ENCODE measurements at places on chromosomes 2 and 18. TPM values are rescaled to one million over a fixed set of nuclear protein-coding genes. Genes with fewer than 3 reads are reported as not detected.

The SERPINB12 gene
- total RNA-seq = not detected

The HRH4 gene
- total RNA-seq = under 0.01 TPM

The REG1B gene
- not detected for total RNA-seq

The SPP2 gene
- not detected for total RNA-seq

The POTEF gene
- total RNA-seq = not detected

The SERPINB10 gene
- not detected for total RNA-seq

The TEX44 gene
- total RNA-seq = not detected

The DYNAP gene
- total RNA-seq = not detected

The DAW1 gene
- total RNA-seq = 0.17 TPM

The UCN gene
- 1.8 TPM for total RNA-seq

The DIPK1C gene
- not detected for total RNA-seq

The AGAP1 gene
- total RNA-seq = 24.6 TPM

The C2orf76 gene
- total RNA-seq = 12.8 TPM

The ITPRIPL1 gene
- total RNA-seq = 5.8 TPM

All from smooth muscle cell of trachea (primary cell).